ENCODE measurements at places on chromosomes 1 and 21.
A peak's percentile ranks its signal among the peaks of the same experiment; 100 is the strongest.

DNA sequence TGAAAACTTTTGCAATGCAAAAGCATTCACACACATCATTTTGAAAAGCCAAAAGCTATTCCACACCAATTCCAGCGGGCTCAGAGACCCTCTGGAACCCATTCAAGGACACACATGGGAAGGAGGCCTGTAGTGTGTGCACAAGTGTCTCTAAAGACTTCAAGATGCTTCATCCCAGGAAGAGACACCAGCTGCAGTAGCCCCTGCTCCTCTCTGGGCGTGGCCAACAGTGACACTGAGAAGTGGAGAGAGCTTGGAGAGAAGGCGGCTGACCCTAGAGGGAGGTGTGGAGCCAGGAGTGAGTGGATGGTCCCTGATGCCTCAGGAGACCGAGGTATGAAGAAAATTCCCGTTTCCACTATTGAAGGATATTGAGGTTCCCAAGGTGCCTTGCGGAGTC, 14.9 kb upstream of the TNNI1 start:
- no peak for DNase-seq

GRCh38 chr21:39715804-39716397, 29.1 kb upstream of the IGSF5 start:
- no peak for DNase-seq

GRCh38 chr1:221227872-221228337, 348.7 kb downstream of the HLX start:
- no peak for DNase-seq

DNA sequence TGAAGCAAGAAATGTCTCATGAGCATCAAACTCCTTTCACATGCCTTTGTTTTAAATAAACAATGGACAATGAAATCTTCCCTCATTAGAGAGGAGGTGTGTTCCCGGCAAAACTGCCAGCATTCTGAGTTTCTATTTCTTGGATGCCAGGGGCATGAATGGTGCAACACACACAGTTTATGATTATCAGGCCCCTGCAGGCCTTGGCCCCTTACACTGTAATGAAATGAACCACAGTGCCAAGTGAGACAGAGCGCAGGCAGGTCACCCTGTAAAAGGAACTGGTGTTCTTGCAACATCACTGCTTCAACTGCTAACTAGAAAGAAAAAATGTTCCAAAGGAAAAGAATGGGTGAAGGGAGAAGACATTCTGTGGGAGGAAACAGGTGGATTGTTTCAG, 3.8 kb upstream of the PIGC start:
- no peak for DNase-seq

GRCh38 chr1:198657550-198658064, 18.8 kb downstream of the PTPRC start:
- DNase-seq = peak; percentile 100

GRCh38 chr1:19452221-19452663, 33.1 kb downstream of the CAPZB start:
- DNase-seq = peak; percentile 80

GRCh38 chr1:47731730-47732129, 265.5 kb downstream of the TRABD2B start:
- DNase-seq = no peak

DNA sequence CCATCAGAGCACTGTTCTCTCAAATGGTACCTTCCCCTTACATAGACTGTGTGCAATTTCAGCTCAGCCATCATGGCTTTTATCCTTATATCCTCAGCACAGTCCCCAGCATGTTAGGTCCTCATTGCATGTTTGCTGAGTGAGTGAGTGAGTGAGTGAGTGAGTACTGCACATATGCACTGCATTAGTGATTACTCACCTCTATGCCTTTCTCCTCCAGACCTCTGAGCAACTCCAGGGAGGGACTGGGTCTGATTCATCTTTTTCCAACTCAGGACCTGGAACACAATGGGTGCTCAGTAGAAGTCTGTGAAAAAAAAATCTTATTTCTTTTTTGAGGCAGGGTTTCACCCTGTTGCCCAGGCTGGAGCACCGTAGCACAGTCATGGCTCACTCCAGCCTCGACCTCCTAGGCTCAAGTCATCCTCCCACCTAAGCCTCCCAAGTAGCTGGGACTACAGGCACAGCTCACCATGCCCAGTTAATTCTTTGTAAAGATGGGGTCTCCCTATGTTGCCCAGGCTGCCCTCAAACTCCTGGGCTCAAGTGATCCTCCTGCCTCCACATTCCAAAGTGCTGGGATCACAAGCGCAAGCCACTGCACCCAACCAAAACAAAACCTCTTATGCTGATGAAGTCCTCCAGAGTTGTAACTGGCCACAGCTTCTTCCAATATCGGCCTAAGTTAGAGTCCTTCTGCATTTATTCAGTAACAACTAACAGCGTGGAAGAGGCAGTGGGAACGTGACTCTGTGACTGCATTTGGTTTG, 23.7 kb downstream of the RNU5D-1 start:
- peak; percentile 85 for DNase-seq

GRCh38 chr1:209769171-209769904, 13.5 kb downstream of the TRAF3IP3 start:
- peak; percentile 71 for DNase-seq

DNA sequence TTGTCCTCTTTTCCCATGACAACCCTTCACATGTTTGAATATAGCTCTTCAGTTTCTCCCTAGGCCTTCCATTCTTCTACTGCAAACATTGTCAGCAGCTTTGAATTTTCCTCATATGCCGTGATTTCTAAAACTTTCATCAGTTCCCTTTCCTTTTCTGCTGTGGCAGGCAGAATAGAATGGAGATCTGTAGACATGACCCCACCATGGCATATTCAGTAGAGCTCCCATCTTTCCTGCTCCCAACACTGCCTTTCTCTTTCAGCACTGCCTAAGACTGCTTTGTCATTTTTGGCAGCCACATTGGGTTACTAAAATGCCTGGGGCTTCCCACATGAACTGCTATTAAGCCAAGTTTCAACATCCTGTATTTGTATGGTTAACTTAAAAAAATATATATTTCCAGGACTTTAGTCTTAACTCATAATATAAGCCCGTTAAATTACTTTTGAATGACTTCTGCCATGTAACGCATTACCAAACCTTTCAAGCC, 60.9 kb downstream of the TBX19 start:
- no peak for DNase-seq

GRCh38 chr1:104403883-104404282, 654.2 kb downstream of the AMY1C start:
- DNase-seq = no peak

GRCh38 chr1:160169553-160170399, 18.4 kb downstream of the ATP1A4 start:
- no peak for DNase-seq

DNA sequence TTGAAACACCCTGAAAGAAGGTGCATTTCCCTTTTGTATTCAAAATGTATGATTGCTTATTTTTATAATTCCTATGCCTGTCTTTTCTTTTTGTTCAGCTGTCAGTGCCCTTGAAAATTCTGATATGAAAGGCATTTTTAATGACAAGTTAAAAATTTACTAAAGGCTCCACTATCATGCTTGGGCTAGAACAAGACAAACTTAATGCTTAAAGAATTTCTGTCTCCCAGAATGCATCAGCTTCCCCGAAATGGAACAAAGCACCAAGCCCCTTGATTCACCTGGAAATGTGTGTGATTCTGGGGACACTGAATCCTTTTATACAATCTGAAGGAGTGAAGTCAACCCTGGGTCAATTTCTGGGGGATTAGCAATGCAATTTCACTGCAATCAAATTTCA, 457.5 kb downstream of the LMO4 start:
- no peak for DNase-seq

- no peak for DNase-seq
Observed at GRCh38 chr1:157785248-157785647, 8.3 kb upstream of the FCRL2 start.

DNA sequence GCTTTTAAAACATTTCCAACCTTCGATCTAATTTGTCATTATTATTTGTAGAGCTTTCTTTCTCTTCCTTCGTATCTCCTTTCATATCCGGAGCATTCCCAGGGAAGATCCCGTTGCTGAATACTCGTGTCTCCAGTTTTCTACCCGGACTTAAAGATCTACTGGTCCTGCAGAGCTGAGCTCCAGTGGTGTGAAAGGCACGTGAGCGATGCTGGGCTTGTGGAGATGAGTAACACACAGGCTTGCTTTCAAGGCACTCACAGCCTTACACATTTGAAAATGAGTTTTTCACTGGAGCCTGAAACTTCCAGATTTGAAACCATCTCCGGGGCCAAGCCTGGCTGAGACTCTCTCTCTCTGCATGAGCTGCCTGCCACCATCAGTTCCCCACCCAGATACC, 428.3 kb downstream of the KIF26B start:
- DNase-seq = no peak

DNA sequence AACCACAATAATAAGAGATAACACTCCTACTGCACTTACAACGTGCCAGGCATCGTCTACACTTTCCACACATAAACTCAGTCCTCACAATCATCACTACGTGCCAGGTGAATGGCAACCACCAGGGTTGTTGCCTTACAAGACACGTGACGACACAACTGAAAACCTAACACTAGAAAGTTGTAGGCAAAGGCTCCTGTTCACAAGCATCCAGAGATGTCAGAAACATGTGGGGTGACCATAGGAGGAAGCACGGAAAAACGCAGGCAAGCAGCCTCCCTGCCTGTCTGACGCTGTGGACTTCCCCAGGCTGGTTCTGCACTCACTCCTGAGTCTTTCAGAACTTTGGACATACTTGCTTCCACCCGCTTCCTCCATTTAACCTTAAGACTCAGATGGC, 7.0 kb downstream of the CAPZB start:
- no peak for DNase-seq

GRCh38 chr1:201406831-201407406, 7.8 kb upstream of the LAD1 start:
- DNase-seq = no peak

DNA sequence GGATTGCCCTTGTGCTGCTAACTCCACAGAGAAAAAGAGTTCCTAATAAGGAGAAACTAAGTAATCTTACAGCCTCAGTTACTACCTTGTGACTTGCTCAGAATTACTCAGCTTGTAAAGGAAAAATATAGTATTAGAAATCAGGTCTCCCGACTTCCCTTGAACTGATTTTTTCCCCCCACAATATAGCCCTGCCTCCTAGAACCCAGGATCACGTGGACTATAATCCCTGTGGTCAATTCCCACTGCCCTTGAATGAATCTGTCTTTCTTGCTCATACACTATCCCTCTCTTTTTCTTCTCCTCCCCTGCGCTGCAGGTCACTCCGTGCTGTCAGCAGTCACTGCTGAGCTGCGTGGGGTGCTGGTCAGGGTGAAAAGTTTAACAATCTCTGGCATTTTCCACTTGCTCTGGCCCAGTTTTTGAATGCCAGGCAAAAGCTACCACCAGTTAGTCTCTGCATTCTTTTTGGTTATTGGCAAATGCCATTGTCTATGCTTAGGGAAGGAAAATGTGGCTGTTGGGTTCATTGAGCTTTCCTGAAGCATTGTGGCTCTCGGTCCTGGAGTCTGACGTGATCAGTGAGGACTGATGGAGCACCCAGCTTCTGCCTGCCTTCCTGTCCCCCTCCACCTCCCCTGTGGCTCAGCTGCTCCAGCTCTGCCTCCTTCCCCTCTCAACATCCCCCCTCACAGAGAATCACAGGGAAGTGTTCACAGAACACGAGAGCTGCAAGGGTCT, 1.9 kb upstream of the MYOC start:
- peak; percentile 75 for DNase-seq

DNA sequence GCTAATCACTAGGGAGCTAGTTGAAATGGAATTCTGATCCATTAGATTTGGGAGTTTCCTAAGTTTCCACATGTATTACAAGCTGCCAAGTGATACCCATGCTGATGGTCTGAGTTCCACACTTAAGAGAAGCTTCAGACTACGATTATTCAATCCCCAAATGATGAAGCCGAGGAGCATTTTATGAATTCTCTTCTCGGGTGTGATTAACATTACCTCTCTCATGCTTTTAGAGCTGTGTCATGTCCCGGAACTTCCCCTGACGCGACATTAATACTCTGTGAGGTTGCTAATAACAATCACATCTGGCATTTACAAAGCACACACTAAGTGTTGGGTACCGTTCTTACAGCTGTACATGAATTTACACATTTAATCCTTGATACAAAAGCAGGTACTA, 63.0 kb downstream of the KCNJ15 start:
- peak; percentile 68 for DNase-seq

- DNase-seq = no peak
Observed at GRCh38 chr1:247357781-247358211, 26.1 kb upstream of the ZNF496 start.

GRCh38 chr21:22516230-22516629, 1518.0 kb downstream of the NCAM2 start:
- no peak for DNase-seq

DNA sequence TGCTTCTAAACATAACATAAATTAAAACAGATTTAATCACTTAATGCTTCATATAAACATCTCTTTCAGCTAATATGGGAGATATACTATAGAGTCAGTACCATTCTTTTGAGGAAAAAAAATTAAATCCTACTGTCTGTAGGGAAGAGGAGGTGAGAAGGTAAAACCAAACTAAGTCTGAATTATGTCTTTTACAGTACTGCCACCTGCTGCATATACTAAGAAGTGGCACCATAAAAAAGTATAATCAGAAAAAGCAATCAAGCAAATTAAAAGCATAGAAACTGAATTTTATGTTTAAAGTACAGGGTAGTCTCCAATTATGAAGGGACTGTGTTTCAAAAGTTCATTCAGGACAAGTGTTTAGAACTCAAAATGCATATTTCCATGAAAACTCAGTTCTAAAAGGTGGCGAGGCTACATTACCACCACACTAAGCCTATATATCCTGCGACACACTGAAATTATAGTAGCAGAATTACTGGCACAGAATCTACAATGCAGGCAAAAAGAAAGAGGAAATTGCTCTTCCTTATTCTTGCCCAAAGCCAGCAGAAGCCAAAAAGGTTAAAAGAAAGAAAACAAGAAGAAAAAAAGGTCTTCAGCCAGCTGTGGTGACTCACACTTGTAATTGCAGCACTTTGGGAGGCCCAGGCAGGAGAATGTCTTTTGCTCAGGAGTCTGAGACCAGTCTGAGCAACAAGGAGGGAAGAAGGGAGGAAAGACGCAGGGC, 9.0 kb downstream of the NSL1 start:
- DNase-seq = no peak

GRCh38 chr1:181718034-181718433, 234.7 kb downstream of the CACNA1E start:
- no peak for DNase-seq

GRCh38 chr1:160245434-160245833, 16.9 kb downstream of the DCAF8 start:
- DNase-seq = no peak

DNA sequence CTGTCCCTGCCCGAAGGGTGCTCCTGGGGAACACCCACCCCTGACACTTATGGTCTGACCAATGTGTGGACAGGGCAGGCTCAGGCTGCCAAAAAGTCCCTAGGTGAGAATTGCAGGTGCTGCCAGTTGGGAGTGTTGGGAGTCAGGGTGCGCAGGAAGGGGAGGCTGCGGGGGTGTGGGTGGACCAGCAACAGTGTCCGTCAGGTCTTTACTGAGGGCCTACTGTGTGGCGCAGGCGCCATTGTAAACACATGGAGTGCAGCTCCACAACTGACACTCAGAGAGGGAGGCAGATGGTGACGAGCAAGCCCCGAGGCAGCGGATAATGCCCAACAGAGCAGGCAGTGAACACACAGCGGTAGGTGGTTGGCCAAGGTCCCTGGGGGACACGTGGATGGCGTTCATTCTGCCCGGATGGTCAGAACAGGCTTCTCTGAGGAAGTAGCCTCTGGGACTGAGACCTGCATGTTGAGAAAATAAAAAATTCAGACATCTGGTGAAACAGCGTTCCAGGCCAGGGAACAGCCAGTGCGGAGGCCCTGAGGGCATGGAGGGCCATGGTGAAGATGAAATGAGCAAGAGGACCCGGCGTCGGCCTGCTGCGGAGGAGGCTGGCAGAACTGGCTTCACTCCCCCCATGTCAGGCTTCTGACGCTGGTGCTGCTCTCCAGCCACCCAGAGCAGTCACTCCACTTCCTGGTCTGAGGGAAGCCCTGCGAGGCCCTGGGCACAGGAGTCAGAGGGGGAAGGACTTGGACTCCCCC, 136.2 kb upstream of the ZBTB40 start:
- DNase-seq = no peak

Measured in GM04503 (cell line).